ENCODE measurements at places on chromosomes 4 and X.
A peak's percentile ranks its signal among the peaks of the same experiment; 100 is the strongest.

GRCh38 chr4:161936625-161937550 is 226.9 kb downstream of the FSTL5 start:
- DNase-seq = no peak

- DNase-seq = no peak
Measured at GRCh38 chr4:184528713-184529112, 54.4 kb upstream of the IRF2 start.

GRCh38 chrX:20135944-20136343 is 5.7 kb downstream of the EIF1AX start:
- no peak for DNase-seq

GRCh38 chr4:90120037-90120436 is 7.2 kb upstream of the CCSER1 start:
- DNase-seq = no peak

DNA sequence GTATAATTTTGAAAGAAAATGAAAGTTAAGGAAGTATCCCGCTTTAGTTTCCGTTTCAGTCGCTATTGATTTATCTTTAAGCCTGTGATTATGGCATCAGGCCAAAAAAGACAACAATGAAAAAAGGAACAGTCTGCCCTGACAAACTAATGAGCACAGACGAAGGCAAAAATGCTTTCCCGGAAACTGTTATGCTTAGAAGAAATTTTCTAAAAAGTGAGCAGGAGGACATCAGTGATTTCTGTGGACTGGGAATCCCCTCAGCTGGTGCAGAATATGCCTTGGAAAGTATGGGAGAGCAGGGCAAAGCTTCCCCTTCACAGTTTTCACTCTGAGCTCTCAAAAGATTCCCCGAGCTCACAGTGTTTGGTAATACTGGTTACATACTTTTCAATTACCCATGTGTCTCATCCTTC is 5.1 kb upstream of the CXCL10 start:
- DNase-seq = peak; percentile 27

- DNase-seq = no peak
Measured at GRCh38 chr4:163280703-163281519, 51.5 kb downstream of the NPY1R start.

DNA sequence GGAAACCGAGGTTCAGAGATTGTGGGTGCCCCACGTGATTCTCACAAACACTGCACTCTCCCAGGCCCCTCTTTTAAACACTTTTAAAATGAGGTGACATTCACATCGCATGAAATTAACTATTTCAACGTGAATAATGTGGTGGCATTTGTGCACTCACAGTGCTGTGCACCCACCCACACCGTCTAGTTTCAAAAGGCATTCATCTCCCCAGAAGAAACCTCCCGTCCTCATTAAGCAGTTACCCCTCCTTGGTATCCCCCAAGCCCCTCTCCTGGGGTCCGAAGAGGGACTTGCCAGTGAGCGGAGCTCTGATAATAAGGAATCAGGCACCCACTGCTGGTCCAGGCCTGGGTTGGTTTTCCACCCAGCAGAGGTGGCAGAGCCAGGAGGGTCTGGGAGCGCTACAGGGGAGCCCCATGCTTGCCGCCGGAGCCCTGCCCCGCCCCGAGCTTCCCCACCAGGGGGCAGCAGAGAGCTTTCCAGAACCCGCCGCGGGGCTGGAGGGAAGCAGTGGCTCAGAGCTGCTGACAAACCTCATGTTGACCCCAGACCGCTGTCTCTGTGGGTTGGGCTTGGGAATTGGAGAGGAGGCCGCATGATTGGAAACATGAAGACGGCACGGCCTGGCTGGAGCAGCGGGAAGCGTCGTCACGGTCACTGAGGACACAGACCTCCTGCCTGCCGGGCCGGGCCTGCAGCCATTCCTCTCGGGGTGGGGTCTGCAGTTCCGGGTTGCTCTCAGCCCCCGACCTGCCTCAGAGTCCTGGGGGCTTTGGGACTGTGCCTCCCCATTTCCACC is 27.5 kb upstream of the HTRA3 start:
- DNase-seq = peak; percentile 70

- DNase-seq = no peak
Measured at GRCh38 chrX:132375941-132376340, 112.9 kb downstream of the MBNL3 start.

DNA sequence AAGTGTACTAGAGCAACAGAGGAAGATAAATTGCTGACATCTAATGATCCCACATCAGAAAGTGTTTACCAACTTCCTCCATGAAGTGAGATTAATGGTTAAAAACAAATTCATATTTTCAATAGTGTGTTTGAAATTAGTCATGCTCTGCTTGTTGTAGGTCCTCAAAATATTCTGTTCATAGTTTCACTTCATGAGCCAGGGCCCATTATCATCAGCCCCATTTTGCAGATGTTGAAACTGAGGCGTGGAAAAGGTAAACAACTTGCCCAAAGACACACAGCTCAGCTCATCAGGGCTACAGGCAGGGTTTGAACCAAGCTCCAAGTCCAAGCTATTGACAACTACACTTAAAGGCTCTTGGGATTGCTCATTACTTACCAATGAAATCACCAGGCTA is 103.5 kb upstream of the PPARGC1A start:
- no peak for DNase-seq

GRCh38 chr4:67475155-67475554 is 70.1 kb downstream of the CENPC start:
- no peak for DNase-seq

- DNase-seq = no peak
Measured at GRCh38 chr4:128241425-128241913, 46.1 kb downstream of the PGRMC2 start.

DNA sequence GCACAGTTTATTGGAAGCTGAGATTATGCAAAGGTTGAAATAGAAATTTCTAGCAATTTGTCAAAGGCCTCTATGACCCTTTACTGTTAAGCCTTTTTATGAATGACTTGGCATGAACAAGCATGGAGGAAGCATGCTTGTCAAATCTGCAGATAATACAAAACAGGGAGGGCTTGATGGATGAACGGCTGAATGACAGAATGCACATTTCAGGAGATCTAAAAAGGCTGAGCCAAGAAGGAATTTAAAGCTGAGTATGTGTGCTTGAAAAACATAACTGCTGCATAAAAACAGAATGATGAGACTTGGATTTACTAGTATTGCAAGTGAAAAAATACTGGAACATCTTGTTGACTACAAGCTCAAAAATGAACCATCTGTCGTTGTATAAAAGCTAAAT is 29.0 kb upstream of the UBE2K start:
- DNase-seq = no peak

- no peak for DNase-seq
Measured at GRCh38 chrX:71118985-71119535, 664 bp downstream of the MED12 start.

GRCh38 chr4:174053895-174054294 is 229.6 kb downstream of the FBXO8 start:
- no peak for DNase-seq

DNA sequence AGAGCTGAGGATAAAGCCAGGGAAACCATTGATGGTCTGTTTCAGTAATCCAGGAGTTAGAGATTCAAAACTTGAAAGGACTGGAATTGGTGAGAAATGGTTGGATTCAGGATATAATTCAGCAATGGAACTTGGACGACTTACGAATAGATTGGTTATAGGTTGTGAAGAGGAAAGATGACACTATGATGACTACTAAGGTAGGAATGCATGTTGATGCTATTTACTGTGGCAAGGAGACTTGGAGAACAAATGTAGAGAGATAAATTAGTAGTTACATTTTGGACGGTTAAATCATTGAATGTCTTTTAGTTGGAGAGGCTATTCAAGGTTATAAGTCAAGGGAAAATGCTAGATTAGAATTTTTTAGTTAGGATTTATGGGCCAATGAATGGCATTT is 365.4 kb upstream of the TECRL start:
- no peak for DNase-seq

DNA sequence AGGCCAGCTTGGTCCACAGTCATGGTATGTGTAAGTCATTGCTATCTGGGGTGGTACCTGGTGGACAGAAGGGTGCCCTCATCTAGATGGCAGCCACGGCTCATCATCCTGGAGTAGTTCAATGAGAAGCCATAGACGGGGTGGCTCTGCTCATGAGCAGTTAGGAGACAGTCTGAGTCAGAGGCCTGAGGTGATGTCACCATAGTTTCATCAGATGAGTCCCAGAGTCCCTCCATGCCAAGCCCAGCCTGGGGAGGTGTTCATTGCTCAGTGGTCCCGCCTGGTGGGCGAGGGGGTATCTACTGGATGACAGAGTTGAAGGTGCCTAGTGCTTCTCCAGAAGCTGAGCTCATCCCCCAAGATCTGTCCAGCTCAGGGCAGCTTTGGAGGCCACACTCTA is 49.8 kb downstream of the DLG3 start:
- no peak for DNase-seq

- no peak for DNase-seq
Measured at GRCh38 chrX:63993936-63994335, 208.9 kb upstream of the ARHGEF9 start.

DNA sequence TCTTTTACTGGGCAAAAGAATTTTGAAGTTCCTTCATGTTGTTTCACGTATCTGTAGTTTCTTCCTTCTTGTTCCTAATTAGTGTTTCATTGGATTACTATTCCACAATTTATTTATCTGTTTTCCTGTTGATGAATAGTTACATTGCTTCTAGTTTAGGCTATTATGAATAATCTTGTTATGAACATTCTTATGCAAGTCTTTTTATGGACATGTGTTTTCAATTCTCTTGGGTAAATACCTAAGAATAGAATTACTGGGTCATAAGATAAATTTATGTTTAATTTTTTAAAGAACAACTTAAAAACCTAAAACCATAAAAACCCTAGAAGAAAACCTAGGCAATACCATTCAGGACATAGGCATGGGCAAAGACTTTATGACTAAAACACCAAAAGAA is 70.9 kb upstream of the RXFP1 start:
- DNase-seq = no peak

- no peak for DNase-seq
Measured at GRCh38 chrX:9785944-9786797, at the start of gene SHROOM2. Gene SHROOM2, plus strand, starts transcription at chrX:9786429. Its CDS starts 117 bp downstream, at chrX:9786546.

GRCh38 chr4:118277243-118277642 is 75.6 kb downstream of the PRSS12 start:
- no peak for DNase-seq

- no peak for DNase-seq
Measured at GRCh38 chr4:7019367-7019766, 23.8 kb upstream of the TADA2B start.

DNA sequence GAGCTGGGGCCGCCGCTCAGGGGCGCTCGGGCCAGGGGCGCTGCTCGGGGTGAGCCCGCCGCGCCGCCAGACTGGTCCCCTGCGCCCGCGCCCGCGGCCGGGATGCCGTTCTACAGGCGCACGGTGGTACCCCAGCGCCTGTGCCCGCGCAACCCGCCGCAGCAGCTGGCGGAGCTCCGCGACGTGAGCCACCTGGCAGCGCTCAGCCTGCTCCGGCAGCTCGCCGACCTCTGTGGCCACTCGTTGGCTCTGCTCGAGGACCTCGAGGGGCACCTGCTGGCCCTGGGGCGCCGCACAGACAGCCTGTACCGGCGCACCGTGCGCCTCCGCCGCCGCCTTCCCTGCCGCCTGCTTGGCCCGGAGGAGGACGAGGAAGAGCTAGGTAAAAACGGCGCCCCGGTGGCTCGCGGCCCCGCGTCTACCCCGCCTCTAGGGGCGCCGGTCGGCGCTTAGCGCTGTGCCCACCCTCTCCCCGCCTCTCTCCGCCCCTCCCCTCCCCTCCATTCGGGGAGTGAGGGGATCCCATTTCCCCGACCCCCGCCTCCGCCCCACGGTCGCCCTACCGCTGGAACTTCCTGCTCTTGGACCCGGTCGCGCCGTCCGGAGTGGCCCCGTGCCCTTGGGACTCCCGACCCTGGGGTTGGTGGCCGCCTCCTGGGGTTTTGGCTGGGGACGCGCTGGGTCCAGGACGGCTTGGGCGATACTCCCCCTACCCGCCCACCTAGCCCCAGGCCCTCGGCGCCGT is 513 bp downstream of the NHSL2 start:
- peak; percentile 31 for DNase-seq

DNA sequence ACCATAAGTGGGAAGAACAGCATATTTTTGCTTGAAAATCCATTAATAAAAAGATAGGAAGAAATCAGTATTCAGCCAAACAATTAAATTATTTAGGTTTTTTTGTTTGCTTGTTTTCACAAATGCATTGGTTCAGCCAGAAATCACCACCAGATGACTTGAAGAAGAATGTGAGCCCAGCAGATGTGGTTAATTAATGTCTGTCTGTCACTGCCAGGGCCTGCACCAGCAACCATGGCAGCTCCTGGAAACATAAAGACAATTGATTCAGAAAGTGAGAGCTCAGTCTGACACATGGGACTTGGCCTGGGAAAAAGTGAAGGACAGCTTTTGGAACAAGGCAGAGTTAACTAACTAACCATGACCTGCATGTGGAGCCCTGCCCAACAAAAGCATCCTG is 74.0 kb downstream of the MAOB start:
- no peak for DNase-seq

DNA sequence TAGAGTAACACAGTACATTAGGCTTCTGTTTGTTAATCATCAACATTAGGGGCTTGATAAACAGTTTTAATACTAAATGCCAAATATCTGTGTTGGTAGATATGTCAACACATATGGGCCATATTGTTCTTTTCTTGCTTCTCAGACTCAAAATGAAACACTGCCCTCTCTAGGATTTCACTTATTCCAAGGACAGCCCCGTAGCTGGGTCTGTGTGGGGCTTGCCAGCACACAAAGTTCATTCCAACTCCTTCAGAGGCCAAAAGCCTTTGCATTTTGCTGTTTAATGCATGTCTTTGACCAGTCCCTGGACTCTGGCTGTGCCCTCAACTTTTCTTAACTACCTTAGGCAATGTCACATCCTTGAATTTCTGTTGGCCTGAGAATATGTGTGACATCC is 102.0 kb upstream of the ZNF827 start:
- DNase-seq = no peak

GRCh38 chr4:19850909-19851308 is 400.8 kb upstream of the SLIT2 start:
- no peak for DNase-seq

GRCh38 chrX:120664081-120664480 is 34.2 kb upstream of the C1GALT1C1 start:
- peak; percentile 25 for DNase-seq

GRCh38 chr4:142663828-142664227 is 182.3 kb downstream of the INPP4B start:
- no peak for DNase-seq

DNA sequence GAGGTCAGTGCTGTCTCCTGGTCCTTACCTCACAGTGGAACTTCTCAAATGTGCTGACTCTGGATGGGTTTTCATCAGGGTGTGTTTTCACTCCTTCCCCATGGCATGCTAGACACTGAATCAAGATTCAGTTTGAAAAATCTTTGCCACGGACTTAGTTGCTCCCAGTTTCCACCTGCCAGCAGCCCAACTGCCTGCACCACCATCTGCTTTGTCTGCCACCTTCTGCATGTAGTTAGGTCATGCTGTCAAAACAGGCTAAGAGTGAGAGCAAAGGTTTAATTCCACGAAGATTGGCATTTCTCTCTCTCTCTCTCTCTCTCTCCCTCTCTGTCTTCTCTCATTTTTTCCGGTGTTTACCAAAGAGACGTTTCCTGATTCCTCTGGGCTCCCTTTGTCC is 258.0 kb upstream of the EDNRA start:
- no peak for DNase-seq

GRCh38 chrX:150094996-150095395 is 156.7 kb upstream of the EOLA2 start:
- no peak for DNase-seq

- no peak for DNase-seq
Measured at GRCh38 chr4:17884511-17884910, 73.7 kb downstream of the NCAPG start.

- DNase-seq = no peak
Measured at GRCh38 chr4:88758264-88758663, 60.6 kb upstream of the NAP1L5 start.

Measured in CD4-positive, alpha-beta memory T cell (primary cell).